ENCODE measurements at places on chromosomes 4 and X.

DNA sequence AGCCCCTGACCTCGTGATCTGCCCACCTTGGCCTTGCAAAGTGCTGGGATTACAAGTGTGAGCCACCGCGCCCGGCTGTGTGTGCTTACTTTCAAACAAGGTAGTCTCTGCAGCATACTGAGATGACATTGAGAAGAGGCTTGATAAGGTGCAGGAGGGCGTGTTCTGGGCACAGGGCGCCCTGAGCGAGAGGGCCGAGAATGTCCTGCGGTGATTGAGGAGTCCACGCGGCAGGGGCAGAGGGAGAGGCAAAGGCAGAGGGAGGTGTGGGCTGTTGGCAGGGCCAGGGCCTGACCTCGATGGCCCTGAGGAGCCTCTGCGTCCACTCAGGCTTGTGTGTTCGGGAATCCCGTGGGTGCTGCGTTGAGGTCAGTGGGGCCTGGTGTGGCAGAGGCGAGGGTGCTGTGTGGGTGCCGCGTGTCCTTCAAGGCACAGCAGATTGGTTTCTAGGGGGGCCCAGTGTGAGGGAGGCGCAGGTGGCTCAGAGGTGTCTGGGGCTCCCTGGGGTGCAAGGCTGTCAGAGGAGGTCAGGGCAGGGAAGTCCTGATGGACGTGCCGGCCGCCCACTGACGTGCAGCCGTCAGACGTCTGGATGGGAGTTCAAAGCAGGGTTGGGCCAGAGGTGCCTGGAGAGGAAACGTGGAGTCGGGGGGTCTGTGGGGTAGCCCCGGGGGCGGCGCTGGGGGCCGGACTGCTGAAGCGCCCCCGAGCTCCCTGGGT is 12.1 kb downstream of the PCGF3 start:
- DNase-seq = no peak

GRCh38 chr4:177596035-177596434 is 153.8 kb upstream of the AGA start:
- no peak for DNase-seq

DNA sequence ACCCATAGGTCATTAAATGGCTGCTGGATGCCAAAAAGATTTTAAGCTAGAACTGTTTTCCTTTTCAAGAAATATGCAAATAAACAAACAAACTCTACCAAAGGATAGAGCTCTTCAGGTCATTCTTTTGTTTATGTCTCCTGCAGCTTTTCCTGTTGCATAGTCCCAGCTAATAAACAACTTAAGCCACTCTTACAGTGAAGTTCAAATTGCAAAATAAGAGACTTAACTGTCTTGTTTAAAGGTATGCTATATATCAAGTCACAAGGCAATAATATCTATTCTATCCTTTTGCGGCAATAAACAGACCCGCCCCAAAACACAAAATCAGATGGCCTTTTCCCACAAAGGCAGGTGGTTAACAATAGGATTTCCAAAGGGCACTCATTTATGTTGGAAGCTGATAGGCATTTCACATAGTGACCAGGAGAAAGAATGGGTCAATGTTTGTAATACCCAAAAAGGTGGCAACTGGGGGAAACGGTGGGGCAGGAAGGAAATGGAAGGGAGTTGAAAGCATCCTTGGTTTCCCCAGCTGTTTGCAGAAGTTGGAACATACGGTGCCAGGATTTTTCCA is 15.3 kb downstream of the HAND2 start:
- DNase-seq = no peak

- no peak for DNase-seq
These were observed 97.3 kb downstream of the DDX60 start for GRCh38 chr4:168221301-168221700.

- no peak for DNase-seq
These were observed 2.4 kb downstream of the ZNF141 start for GRCh38 chr4:340011-340410.

- DNase-seq = no peak
These were observed 77.9 kb downstream of the LUZP4 start for GRCh38 chrX:115367455-115367854.

GRCh38 chrX:120429776-120430540 is 39.1 kb downstream of the LAMP2 start:
- DNase-seq = no peak

All from SIG-M5 (cell line).